Activated CD8-positive, alpha-beta T cell treated with anti-CD3 and anti-CD28 coated beads, Interleukin-2, amount 10 ng/mL, durations not matched to agents 7 days and 5 days (primary cell): ENCODE measurements at places on chromosomes 12 and 14. TPM values are rescaled to one million over a fixed set of nuclear protein-coding genes. Genes with fewer than 3 reads are reported as not detected.

- no peak for DNase-seq
- no peak overlapping the region for H3K27ac ChIP-seq
- no peaks in the 10 kb centered on the region for H3K27me3 ChIP-seq
- H3K4me1 ChIP-seq = no peaks in the 10 kb centered on the region
- no peaks in the 10 kb centered on the region for H3K36me3 ChIP-seq
Measured at GRCh38 chr12:41264281-41264680, 76.2 kb downstream of the PDZRN4 start.

Gene P2RX7
- total RNA-seq = 8.9 TPM

- H3K27me3 ChIP-seq = peaks cover 19% of the 10 kb centered on the region
- peaks cover 10% of the 10 kb centered on the region for H3K4me1 ChIP-seq
- no peak overlapping the region for H3K27ac ChIP-seq
- H3K4me3 ChIP-seq = no peak overlapping the region
Measured at GRCh38 chr14:92774572-92774971, 19.5 kb upstream of the GOLGA5 start.

GRCh38 chr12:49428793-49429192 lies 61.5 kb downstream of the SPATS2 start:
- H3K27me3 ChIP-seq = no peaks in the 10 kb centered on the region
- no peak overlapping the region for H3K4me3 ChIP-seq
- H3K4me1 ChIP-seq = no peaks in the 10 kb centered on the region
- no peak overlapping the region for H3K27ac ChIP-seq

Gene MMP19
- total RNA-seq = not detected

DNA sequence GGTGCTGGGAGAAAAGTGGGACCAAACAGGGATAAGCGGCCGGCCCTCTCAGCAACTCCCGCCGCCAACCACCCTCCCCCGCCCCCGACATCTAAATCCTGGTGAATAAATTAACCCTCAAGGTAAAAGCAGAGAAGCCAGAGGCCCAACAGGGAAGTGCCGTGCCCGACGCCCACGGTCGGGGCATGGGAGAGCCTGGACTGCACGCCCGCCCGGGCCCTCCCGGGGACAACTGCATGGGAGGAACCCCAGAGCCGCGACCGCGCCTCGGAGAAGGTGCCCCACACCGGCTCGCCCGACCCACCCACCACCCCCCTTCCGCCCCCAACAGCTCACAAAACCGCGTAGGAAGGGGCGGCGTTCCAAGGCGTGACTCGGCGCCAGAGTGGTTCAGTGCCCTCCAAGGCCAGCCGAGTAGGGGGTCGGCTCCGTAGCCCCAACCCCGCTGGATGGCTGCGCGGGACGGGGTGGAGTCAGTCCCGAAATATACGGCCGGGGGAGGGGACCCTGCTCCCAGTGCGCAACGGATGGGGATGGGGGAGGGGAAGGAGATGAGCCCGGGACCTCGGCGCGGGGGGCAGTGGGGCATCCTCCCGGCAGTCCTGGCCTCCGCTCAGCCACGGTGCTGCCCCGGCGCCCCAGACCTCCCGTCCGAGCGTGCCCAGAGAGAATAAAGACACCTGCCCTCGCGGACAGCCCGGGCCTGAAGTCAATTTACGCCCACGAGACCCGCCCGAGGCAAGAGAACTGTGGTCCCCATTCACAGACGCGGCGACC lies 732 bp downstream of the SLC25A29 start:
- H3K27ac ChIP-seq = peak overlapping the region; percentile 77
- H3K4me3 ChIP-seq = peak overlapping the region; percentile 81
- no peaks in the 10 kb centered on the region for H3K36me3 ChIP-seq
- H3K27me3 ChIP-seq = peaks cover 23% of the 10 kb centered on the region
- H3K4me1 ChIP-seq = peaks cover 31% of the 10 kb centered on the region
- peak; percentile 72 for DNase-seq
